ENCODE measurements at places on chromosomes 3 and 15.
A peak's percentile ranks its signal among the peaks of the same experiment; 100 is the strongest.

GRCh38 chr3:15271785-15272381 is 60.5 kb downstream of the SH3BP5 start:
- DNase-seq: peak; percentile 91

- no peak for DNase-seq
Measured at GRCh38 chr15:98873441-98874218, 134.0 kb downstream of the PGPEP1L start.

DNA sequence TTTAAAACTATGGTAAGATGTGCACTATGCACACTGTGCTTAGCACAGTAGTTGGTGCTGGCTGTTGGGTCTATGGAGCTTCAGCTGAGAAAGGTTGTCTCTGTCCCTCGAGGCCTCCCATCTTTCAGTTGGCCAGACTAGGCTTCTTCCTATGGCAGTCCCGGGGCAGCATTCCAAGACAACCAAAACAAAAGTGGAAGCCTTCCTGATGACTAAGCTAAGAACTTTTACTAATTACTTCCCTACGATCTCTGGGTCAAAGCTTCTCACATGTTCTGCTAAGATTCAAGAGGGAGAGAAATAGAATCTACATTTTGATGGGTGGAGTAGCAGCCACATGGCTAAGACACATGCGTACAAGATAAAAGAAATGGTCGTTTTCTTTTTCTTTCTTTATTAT is 342.8 kb downstream of the TUSC7 start:
- DNase-seq: no peak

- DNase-seq: no peak
Measured at GRCh38 chr15:65993236-65993635, 123.9 kb downstream of the RAB11A start.

- no peak for DNase-seq
Measured at GRCh38 chr3:56019490-56020146, 448.6 kb downstream of the ERC2 start.

DNA sequence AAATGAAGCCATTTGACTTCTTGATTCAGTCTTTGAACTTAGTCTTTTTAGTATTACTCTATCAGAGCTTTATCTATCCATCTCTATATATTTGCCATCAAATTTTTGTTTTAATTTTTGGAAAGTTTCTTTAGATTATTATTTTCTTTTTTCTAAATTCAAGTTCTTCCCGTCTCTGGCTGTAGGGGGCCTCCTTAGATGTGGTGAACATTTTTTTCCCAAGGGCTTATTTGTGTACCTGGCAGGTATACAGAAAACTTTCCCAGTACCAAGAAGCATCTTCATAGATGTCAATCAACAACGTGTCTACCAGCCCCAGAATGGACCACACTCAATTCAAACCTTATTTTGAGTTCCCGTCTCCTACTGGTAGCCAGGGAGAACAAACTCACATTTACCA is 486.8 kb upstream of the CNTN4 start:
- DNase-seq: no peak

DNA sequence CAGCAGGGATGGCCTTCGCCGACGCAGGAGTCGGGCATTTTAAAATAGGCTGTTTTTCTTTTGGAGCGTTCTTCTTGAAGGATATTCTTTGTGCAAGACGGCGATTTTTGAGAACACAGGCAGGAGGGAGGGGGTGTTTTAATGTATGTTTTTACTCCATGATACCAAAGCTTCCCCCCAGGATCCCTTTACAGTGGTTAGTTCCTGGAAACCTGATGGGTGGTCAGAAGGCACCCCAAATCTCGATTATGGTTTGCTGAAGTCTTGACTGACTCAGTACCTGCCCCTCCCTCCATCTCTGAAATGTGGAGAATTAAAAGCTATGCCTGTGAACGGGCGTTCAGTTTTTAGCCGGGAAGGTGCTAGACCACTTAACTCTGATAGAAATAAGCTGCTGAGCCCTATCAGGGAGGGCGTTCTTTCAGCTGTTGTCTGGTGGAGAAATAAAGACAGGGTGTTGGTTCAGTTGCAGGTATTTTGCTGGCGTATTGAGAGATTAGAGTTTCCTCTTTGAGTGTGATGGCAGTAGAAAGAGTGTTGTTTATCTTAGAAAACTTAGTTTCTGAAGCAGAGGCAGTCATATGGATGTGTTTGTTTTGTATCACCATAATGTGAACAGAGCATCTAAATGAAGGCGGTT is 3.4 kb downstream of the IGF1R start:
- no peak for DNase-seq

DNA sequence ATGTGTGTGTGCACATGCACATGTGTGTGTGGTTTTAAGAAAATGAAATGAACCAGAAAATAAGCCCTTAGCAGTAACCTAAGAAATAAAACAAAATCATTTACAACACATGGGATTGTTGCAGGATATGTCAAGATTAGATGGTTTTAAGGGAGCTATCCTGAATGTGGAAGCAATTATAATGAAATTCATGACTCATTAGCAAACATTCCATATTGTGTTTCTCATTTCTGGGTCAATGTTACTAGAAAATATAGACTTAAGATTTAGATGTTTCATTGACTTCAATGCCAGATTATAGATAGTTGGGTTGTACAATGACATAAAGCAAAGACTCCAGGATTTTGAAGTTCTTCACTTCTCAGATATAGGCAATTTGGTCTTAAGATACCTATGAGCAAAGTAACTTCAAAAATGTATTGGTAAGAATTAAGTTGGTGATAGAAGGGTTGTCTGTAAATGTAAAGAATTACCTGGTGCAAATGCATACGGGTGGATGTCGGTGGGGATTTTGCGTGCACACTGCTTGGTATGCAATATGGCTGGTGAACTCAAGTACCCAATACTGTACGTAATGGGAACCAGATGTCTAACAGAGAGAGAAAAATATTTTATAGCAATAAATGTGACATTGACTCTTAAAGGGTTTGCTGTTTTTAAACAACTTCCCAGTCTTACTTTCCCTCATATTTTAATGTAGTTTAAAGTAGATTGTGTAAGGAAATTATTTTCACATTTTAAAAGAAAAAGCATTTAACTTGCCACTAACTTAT is 53.9 kb upstream of the NR2F2 start:
- DNase-seq: no peak

DNA sequence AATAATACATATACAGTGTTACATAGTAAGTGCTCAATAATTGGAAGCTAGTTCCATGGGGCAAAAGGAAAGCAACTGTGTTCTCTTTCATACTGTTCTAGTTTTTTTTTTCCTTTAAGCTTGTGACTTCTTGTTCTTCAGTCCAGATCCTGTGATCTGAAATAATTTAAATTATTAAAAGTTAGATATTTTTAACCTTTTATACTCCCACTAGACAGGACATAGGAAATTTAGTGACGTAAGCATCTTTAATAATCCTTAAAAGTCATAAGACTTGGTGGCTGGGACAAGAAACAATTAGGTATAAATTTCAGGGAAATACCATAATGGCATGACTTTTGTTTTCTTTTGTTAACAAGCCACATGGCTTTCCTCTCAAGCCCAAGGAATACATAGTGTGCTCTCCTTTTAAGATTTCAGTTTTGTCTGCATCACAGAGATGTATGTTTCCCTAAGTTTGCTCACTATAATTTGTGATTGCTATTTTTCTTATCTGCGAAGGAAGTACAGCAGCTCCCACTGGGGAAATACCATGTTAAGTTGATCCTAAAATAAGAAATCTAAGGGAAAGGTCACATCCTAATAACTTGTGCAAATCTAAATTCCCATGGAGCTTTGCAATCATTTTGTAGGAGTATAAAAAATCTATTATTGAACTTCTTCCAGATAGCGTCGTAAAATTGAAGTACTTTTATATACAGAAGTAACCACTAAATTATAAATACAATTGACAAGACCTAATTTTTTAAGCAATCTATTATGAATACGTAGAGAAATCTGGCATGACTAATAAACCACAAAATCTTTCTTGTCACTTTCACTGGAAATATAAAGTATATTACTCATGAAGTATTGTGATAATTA is 30.1 kb downstream of the PPARG start:
- DNase-seq: no peak

DNA sequence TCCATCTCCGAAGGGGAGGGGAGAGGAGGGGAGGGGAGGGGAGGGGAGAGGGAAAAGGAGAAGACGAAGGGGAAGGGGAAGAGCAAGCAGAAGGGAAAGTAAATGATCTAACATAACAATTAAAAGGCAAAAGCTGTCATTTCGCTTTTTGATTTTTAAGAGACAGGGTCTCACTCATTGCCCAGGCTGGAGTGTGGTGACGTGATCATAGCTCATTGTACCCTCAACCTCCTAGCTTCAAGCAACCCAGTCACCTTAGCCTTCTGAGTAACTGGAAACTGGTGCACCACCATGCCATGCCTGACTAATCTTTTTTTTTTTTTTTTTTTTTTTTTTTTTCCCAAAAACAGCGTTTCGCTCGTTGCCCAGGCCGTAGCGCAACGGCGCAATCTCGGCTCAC is 22.6 kb downstream of the ADAM10 start:
- DNase-seq: no peak

DNA sequence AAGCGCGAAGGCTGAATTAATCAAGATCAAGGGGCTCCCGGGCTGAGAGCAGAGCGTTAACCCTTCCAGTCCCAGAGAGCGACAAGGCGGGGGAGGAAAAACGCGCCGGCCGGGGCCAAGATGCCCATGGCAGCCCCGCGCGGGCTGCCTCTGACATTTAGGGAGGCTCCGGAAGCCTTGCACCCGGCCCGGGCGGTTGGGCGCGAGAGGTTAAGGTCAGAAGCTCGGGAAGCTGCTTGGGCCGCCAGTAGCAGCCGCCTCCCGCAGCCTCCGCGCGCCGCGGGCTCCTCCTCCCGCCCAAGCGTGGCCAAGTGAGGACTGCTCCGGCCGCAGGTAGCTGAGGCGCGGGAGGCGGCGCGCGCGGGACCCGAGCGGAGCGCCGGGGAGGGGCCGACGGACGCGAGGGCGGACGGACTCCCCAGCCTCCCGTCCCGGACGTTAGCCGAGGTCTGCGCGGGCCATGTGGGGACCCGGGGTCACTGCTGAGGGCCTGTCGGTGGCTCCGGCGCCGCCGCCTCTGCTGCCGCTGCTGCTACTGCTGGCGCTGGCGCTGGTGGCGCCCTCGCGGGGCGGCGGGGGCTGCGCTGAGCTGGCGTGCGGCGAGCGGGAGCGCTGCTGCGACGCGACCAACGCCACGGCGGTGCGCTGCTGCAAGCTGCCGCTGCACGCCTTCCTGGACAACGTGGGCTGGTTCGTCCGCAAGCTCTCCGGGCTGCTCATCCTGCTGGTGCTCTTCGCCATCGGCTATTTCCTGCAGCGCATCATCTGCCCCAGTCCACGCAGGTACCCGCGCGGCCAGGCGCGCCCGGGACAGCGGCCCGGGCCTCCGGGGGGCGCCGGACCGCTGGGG is at the start of gene C3orf80:
C3orf80 (plus strand) TSS at position 247 of the 850 bp plus-strand sequence; CDS start at position 461, 214 bp downstream.
- no peak for DNase-seq

DNA sequence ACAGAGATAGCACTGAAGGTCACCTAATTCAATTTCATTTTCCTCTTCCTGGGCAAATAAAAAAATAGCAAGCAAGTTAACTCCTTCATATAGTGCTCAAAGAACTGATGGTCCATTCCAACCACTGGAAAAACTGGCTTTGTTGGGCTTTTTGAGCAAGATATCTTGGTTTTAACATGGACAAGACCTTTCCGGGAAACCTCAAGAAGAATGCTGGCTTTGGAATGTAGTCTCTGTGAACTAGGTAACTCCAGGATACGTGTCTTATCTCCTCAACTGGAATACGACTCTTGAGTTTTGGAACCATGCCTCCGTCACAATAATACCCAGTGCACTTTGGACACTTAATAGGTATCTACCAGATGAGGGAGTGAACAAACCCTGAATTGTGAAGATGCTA is 36.9 kb upstream of the CRBN start:
- DNase-seq: no peak

GRCh38 chr3:194100856-194101390 is 35.0 kb upstream of the HES1 start:
- DNase-seq: no peak

DNA sequence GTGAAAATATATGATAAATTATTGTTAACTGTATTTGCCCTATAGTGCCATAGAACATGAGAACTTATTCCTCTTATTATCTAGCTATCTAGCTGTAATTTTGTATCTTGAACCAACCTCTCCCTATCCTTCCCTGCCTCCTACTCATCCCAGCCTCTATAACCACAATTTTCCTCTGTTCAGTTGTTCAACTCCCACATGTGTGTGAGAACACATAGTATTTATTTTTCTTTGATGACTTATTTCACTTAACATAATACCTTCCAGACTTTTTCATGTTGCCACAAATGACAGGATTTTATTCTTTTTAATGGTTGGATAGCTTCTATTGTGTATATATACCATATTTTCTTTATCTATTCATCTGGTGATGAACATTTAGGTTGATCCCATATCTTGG is 85.4 kb upstream of the SUCLG2 start:
- DNase-seq: no peak

DNA sequence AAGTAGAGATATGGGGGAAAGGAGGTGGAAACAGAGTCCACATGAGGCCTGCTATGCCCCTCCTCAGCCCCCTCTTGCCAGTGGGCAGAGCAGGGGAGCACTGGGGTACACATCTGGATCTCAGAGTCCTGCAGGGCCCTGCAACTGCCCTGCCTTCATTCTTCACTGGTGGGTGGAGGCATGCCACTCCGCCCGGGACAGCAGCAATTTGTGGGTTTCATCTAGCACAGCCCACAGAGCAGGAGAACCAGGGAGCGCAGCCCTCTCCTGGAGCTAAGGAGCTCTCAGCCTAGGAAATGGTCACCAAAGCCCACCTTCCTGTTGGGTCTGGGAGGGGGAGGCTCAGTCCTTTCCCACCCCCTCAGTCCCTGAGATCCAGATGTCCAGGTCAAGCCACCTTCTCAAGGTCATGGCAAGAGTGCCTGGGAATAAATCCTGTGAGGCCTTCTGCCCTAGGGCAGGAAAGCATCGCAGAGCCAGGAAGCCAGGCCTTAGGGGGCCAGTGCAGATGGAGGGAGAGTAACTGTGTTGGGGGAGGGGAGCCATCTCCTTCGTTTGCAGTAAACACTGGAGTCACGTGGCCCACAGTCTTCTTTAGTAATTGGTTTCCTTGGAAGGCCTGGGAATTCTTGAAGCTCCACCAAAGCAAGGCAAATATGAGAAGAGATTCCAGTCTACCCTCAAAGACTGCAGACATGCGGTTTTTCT is 31.0 kb downstream of the ANP32A start:
- no peak for DNase-seq

- no peak for DNase-seq
Measured at GRCh38 chr3:131444180-131444579, 58.6 kb downstream of the MRPL3 start.

DNA sequence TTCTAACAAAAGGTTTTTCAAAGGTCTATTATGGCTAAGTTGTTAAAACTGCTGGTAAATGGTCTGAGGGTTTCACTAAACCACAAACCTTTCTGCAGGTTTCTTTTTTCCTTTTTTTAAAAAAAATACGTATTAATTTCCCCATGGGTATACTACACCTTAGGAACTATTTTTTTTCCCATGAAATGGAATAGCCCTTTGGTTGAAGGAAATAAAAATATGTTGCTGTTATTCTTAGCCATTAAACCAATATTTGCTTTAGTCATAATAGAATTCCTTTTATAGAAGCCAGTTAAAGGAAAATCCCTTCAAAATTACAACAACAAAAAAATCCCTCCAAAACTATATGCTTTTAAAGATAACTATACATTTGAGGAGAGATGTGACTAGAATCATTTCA is 1303.3 kb downstream of the ROBO2 start:
- DNase-seq: no peak

Measured in stimulated activated naive CD4-positive, alpha-beta T cell (primary cell).